NCI-H1092 treated with DMSO at 0.1 percent for 48 hours (cell line): ENCODE measurements at places on chromosomes 13 and 19.

DNA sequence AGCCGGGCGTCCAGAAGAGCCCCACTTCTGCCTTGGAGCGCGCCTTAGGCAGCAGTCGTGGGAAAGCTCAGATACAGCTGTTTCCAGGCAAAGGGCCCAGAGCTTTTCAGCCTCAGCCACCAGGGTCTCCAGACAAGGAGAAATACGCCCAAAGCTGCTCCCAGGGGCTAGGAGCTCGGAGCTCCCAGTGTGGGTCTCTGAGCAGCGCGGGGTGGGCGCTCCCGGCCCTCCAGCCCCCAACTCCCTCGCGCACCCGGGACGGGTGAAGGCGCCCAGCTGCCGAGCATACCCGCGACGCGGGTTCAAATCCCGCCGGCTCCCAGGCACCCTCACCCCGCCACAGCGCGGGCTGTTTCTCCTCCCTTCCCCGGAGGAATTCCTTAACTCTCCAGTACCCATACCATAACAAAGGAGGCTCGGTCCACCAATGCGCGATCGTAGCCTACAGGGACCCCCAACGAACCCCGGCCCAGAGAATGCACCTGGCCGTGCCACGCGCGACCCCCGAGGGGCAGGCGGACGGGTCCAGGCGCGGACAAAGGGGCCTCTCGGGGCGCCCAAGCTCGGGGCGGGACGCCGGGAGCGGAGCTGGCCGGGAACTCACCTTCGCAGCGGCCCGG lies 507 bp downstream of the COL4A1 start:
- DNase-seq, result no peak

DNA sequence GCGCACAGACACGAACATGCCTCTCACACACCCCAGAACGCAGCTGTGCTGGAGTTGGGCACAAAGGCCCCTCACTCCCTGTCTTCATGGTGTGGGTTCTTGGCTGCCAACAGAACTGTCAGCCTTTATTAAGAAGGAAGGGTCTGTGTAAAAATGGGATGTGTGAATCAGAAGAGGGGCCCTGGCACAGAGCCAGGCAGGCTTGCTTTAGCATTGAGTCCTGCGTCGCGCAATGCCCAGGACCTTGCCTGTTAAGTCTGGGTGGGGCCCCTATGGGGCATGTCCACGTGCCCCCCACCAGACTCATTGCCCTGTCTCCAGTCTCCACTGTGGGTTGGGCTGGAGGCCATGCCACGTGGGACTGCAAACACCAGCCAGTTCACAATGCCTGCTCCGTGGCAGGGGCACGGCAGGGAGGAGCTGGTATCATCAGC lies 84.8 kb downstream of the SLC7A1 start:
- no peak for DNase-seq

- DNase-seq, result no peak
These were observed 10.1 kb upstream of the ZNF835 start for GRCh38 chr19:56681702-56682101.

DNA sequence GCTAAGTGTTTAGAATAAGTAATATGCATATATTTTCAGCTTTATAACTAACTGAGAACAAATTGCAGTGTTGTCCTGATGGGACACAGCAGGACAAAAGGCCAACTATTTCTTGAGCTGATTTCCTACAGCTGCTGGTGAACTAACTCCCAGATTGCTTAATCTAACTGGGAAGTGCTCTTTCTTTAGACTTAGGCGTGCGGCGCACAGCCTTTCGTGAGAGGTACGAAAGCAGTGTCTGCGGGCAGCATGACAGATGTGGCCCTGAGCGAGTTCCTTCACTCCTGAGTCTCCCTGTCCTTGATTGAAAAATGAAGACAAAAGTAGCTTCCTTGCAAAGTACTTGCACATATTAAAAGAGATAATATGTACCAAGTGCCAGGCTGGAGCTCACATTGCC lies 47.3 kb upstream of the NPAS1 start:
- no peak for DNase-seq

GRCh38 chr13:19810996-19811881 lies 28.5 kb upstream of the PSPC1 start:
- no peak for DNase-seq

- DNase-seq, result no peak
These were observed 1.9 kb upstream of the MEF2B start for GRCh38 chr19:19171821-19172532.

DNA sequence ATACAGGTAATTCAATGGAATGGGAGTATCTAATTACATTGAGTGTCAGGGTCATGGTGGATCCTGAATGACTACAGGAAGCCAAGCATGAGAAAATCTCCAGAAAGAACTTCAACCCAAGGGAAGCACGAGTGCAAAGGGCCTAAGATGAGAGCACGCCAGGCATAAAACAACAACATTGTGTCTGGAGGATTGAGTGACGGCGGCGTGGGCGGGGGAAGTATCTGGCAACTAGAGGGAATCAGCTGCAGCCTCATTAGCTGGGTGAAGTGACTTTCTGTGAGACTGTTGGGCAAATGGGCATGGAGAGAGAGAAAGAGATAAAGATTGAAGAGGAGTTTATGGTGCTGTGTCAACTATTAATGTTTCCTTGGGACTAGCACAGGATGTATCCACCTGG lies 194.3 kb downstream of the GPC6 start:
- no peak for DNase-seq

DNA sequence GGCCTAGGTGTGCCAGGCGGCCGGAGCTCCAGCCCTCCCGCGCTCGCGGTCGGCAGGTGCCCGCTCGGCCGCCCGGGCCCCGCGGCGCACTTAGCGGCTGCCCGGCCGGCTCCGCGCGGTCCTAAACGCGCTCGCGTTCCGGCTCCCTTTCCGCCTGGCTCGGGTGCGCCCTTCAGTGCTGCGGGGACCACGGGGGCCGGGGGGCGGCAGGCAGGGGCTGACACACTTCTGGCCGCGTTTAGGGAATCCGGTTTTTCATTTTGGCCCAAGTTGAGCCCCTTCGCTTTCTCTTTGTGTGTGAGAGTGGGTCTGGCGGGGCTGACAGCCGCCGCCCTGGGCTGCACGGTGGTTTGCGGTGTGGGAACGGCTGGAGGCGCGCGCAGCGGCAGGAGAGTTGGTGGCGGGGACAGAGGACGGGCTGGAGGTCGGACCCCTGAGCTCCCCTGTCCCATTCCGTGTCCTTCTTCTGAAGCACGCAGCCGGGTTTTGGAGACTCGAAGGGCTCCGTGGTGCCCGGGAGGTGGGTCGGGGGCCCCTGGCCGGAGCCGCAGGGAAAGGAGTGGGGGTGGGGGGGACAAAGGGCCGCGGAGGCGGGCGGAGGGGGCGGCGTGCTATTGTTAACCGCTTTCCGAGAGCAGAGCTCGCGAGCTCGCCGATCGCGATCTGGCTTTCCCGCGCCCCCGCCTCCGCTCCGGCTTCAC lies 3.1 kb downstream of the FGF9 start:
- DNase-seq, result peak; percentile 78

DNA sequence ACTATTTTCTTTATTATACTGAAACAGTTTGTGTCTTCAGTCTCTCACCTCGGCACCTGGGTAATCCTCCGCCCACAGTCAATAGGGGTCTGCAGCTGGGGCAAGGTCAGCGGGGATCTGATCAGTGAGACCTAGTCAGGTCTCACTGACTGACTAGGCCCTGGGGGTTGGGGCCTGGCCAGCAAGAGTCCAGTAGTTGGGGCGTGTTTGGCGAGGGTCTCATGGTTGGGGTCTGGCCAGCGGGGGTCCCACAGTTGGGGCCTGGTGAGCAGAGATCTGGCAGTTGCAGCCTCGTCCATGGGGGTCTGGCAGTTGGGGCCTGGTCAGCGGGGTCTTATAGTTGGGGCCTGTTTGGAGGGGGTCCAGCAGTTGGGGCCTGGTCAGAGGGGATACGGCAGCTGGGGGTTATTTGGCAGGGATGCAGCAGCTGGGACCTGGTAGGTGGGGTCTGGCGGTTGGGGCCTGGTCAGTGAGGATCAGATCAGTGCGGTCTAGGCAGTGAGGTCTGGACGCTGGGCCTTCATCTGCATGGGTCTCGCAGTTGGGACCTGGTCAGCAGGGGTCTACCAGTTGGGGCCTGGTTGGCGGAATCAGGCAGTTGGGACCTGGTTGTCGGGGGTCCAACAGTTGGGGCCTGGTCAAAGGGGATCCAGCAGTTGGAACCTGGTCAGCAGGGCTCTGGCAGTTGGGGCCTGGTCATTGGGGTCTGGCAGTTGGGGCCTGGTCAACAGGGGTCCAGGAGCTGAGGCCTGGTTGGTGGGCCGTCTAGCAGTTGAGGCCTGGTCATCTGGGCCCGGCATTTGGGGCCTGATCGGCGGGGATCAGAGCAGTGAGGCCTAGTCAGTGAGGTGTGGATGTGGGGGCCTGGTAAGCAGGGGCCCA lies 61.1 kb upstream of the TPM4 start:
- no peak for DNase-seq

DNA sequence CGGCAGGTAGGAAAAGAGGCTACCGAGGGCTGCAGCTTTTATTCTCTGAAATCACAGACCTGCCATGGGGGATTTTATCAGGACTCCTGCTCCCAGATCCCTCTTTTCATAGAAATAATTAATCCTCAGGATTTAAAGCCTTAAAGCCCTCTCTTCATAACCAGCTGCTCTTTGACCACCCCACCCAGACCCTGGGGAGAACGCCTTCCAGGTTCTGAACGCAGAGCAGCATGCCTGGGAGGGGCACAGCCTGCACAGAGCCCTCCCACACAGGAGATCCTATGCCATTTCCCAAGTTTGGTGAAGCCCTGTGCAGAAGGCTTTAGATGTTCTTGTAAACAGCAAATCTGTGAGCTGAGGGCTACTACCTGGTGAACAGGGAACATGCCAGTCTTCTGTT lies 91.1 kb downstream of the STOML3 start:
- no peak for DNase-seq

DNA sequence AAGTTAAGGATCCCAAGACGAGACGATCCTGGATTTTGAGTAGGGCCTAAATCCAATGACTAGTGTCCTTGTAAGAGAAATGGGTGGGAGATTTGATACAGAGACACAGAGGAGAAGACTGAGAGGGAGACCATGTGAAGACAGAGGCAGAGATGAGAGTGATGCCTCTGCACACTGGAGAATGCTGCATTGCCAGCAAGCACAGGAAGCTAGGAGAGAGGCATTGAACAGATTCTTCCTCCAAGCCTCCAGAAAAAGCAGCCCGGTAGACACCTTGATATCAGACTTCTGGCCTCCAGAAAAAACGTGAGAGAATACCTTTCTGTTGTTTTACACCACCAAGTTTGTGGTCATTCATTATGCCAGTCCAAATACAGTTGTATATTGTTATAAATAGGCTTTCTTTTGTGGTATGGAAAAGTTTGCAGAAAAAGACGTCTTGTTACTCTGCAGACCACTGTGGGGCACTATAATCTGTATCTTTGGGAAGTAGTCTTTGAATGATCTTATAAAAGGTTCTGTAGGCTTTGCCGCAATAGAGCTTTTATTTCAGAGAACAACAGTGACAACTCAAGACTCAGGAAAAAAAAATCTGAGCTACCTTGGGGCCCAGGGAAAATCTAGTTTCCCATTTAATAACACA lies 17.9 kb upstream of the RFC3 start:
- peak; percentile 12 for DNase-seq

DNA sequence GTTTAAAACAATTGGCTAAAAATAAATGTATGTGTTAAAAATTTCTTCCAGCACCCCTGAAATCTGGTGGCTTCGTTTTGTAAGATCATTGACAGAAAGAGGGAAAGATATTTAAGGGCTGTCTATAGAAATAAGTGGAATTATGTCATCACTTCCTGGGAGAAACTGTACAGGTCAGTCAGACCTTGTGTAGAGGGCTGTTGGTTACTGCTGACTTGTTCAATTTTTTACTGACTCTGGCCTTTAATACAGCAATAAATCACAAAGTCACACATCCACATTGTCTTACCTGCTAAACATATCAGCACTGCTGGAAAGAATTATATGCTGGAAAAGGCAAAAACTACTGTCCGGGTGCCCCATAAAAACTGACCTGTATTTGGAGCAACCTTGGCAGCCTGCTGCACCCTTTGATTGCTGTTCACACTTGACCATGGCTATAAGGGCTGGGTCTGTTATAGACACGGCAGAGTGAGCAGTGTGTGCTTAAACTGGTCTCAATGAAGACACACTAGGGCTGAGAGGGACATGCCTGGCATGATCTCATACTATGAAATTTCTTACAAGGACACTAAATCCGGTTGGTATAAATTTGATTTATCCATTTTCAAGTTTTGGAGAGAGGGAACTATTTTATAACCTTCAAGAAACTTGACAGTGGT lies 162.1 kb downstream of the NHLRC3 start:
- no peak for DNase-seq

GRCh38 chr19:13329766-13330165 lies 176.5 kb downstream of the CACNA1A start:
- no peak for DNase-seq
